CD4-positive, alpha-beta T cell treated with Interleukin-10 for 1 hour (primary cell): ENCODE measurements at places on chromosomes 11 and 22.
A peak's percentile ranks its signal among the peaks of the same experiment; 100 is the strongest.

GRCh38 chr11:2898366-2899079 is 12.9 kb upstream of the CDKN1C start:
- DNase-seq: peak; percentile 65

GRCh38 chr22:34072585-34072984 is 152.3 kb upstream of the LARGE1 start:
- no peak for DNase-seq

GRCh38 chr11:128497061-128497775 is 90.1 kb downstream of the ETS1 start:
- no peak for DNase-seq

DNA sequence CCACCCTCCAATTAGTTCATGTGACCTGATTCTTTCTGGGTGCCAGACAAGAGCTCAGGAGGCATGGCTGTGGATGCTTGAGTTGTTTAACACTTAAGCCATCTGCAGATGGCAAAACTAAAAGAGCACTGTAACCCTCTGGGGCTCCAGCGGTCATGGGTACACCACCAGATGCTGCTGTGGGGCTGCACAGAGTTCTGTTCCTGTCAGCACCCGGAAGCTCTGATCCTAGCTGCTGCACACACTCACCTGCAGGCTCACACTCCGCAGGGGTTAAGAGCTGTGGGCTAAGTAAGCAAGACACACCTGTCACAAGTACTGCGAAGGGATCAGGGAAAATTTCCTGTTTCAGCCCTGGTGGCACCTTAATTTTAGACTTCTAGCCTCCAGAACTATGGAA is 307.8 kb downstream of the C11orf87 start:
- DNase-seq: no peak

DNA sequence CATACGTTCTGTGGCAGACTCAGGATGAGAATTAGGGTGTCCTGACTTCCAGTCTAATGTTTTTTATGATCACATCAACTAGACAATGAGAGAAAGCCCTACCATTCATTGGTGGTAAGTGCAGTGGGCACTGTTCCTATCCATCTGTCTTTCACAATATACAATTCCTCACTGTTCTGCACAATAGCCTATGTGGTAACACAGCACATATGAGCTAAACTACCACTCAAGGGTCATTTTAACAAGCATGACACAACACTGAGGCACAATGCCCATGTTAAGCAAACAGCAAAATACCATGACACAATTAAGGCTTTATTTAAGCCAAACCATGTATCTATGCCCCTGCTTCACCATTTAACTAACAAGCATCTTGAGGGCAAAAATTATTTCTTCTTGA is 52.3 kb downstream of the SIK3 start:
- no peak for DNase-seq

GRCh38 chr11:32016111-32016510 is 74.8 kb upstream of the RCN1 start:
- DNase-seq: no peak

- no peak for DNase-seq
These were observed 42.1 kb downstream of the RASSF10 start for GRCh38 chr11:13051257-13051656.

DNA sequence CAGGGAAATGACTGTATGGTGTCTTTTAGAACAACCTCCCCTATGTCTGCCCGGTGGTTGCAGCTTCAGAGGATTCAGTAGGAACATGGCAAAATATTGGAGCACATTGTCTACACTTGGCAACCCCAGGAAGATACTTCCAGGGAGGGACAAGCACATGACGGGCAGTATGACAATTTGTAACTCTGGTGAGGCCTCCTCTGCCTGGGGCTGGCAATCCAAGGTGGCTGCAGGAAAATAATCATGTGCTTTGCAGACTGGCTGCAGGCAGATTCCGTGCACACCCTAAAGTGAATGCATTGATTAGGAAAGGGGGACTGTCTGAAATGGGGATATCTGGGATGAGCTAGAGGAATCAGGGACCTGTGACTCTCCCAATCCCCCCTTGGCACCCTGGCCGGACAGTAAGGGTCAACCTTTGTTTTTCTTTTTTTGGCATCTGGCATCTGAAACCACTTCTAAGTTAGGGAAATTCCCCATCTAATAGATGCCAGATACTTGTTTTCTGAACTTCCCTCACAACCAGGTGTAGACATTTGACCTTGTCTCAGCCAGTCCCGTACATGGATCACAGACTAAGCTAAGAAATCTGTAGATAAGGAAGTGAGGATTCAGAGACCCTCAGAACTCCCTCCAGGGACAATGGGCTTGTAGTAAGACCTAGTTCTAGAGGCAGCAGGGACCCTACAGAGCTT is 10.5 kb upstream of the PHOX2A start:
- DNase-seq: no peak

DNA sequence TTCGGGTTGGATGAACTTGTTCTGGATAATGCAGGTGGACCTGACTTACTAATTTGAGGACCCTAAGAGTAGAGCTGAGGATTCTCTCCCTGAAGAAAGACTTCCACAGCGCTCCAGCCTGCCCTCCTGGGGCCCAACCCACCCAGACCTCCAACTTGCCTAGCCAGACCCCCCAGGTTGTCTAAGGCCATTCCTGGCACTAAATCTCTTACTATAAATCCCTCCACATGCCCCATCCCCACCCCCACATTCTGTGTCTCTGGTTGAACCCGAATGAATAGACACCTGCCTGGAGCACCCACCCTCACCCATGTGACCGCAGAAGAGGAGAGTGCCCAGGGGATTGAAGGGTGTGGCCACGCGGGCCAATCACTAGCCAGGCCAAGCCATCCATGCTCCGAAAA is 1480.0 kb downstream of the TBC1D22A start:
- no peak for DNase-seq

- no peak for DNase-seq
These were observed 42.3 kb downstream of the TRMU start for GRCh38 chr22:46377525-46378425.

GRCh38 chr11:87063982-87064381 is 26.2 kb downstream of the TMEM135 start:
- DNase-seq: no peak

DNA sequence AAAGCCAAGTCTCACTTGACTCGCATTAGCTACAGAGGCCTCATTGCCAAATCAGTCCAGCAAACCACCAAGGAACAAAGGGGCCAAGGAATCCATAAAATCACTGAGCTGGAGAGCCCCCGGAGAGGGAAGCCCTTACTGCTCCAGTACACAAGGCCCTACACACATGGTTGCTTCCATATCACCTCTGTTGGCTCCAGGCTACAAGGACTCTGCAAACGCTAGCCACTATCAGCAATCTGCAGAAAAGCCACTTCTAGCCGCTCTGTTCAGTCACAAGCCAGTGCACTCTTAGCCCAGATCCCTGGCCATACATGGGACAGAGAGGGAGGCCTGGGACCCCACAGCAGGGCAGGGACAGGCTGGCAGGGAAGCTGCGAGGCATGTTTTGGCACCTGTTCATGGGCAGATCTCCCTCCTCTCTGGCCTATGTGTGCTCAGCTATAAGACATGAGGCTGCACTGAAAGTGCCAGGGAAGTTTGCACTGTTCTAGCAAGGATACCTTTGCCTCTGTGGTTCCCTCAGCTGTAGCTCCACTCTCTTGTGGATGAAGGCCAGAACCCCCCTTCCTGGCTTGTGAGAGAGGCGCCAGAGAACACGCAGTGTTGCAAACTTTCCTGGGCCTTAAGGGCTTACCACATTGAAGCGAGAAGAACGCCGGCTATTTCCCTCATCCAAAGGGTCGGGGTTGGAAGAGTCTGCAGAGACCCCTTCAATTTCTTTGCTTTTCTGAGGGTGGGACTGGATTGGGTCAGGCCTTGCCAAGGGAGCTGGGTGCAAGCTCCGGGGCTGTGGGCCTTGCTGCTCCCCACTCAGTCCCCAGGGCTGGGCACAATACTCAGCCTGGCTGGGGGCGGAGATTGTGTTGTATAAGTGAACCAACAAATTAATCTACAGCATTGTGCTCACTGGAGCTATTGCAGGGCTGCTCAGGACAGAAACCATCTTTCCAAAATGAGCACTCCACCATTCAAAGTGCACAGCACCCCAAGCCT is 108.7 kb upstream of the PITPNB start:
- DNase-seq: no peak

DNA sequence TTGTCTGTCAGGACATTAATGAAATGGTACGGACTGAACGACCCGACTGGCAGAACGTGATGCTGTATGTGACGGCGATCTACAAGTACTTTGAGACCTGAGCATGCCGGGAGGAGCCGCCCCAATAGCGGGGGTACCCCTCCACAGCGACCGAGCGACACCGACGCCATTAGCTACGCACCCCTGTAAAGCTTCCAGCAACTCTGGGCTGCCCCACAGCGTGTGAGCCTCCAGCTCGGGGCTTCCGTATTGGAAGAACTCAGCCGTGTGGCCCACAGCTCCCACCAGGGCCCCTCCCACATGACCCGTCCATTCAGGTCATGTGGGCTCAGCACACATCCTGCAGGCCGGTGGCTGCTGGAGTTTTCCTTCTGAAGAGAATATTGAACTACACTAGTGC is 12.9 kb upstream of the ADORA2A start:
- DNase-seq: no peak

- DNase-seq: no peak
These were observed 23.4 kb downstream of the CHRDL2 start for GRCh38 chr11:74707602-74708510.

DNA sequence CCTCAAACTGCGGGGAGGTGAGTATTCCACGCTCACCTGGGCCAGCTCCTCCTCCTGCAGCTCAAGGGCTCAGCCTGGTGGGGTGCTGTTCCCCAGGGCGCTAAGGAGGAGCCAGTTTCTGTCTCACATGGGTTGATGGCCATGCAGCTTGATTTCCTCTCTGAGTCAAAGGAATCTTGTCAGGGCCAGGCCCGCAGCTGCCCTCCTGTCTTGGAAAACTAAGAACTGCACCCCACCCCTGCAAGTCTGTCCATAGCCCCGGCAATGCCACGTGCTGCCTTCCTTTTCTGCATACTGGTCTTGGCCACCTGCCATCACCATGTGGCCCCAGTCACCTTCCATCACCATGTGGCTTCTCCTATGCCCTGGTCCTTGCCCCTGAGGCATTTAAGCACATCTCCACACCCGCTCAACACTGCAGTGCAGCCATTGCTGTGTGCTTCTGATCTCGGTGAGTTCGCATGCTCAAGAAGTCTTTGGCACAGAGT is 35.2 kb upstream of the CLDN5 start:
- DNase-seq: no peak

- peak; percentile 76 for DNase-seq
These were observed 99.1 kb downstream of the CD44 start for GRCh38 chr11:35237860-35238715.
